ENCODE measurements at places on chromosomes 13 and 19.
A peak's percentile ranks its signal among the peaks of the same experiment; 100 is the strongest.

DNA sequence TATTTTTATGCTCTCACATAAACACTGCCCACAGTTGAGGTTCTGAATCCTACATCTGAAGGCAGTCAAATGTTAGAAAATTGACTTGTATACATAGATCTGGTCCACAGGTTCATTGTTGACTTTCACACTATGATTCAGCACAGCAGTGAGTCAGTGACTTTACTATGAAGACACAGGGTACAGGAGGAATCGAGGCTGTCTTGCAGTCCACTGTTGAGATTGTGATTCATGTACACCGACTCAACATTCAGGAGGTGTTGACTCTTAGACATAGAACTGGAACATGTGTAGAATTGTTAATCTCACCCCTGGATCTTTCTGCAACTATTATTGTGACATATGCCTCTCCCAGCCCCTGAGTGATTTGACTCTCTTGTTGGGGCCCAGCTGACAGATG is 74.3 kb upstream of the ZNF43 start:
- no peak for DNase-seq

- DNase-seq: no peak
These were observed 24.2 kb downstream of the RASA3 start for GRCh38 chr13:114108141-114108761.

DNA sequence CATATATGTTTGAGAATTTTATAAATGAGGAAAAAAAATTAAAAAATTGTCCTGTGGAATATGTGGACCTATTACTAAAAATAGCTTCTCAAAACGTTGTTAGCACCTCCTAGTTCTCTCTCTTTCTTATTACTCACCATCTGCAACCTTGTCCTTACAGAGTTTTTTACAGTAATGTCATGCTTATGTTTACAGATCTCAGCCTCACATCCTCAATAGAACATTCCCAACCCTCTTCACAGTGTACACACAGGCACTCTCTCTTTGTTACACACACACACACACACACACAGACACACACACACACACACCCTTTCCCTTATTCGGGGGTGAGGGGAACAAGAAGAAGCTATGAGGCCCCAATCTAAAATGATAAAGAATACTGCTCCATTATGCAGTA is 197.7 kb downstream of the SLITRK6 start:
- no peak for DNase-seq

DNA sequence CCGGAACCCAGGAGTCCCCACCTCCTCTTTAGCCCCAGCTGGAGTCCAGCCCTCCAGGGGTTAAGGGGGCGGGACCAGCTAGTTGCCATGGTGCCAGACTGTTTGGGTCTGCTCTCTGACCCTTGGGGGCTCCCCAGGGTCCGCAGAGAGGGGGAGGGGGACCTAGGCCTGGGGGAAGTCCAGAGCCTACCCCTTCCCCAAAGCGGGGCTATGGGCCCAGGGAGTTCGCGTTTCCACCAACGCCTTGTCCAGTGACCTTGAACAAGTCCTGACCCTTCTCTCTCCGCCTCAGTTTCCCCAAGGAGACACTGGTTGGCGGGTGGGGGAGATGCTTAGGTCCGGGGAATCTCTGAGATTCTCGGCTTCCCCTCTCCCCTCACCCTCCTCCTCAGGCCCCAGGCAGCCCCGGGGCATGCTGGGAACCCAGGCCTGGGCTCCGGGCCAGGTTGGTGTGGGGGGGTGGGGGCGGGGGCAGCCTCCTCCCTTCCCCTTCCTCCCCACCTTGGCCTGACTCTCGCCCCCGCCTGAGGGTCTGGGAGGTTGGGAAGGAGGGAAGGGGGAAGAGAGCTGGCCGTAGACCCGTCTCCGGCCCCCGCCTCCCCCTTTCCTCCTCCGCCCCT is 2.6 kb upstream of the SPACA6 start:
- peak; percentile 60 for DNase-seq

DNA sequence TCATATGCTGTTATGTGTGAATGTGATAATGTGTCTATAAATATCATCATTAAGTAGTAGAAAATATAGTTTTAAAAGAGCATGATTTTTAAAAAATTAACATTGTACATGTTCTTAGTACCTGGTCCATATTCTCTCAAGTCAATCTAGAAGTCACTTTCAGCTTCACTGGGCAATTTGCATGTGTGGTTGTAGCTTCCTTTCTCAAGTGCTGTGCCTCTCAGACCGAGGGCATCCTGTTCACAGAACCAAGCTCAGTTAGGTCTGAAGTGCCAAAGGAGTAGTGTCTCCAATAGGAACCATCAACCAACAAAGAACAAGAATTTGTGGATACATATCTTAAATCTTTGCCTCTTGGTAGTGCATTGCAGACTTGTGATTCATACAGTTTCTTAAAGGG is 541.8 kb upstream of the SLC10A2 start:
- no peak for DNase-seq

DNA sequence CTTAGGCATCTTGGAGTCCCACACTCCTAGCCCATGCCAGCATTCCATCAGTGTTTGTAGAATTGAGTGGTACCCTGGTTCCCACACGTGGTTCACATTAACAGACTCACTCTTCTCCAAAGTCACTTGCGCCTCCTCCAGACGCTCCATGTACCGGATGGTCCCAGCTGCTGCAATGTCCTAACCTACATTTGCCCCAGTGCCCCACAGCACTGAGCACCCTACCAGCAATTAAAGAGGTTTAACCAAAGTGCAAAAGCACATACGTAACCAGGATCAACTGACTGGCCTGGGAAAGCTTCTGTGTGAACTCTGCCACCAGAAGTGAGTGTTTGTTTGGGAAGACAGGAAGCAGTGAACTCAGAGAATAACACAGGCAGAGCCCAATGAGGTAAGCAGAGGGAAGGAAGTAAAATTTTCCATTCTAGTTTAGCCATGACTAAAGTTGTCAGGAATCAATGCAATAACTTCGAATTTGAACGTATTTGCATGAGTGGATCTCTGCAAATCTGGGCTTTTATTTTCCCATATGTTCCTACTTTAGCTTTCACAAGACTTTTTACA is 7.3 kb upstream of the MEDAG start:
- DNase-seq: no peak

GRCh38 chr13:77521595-77522367 is 13.7 kb upstream of the SCEL start:
- DNase-seq: no peak

DNA sequence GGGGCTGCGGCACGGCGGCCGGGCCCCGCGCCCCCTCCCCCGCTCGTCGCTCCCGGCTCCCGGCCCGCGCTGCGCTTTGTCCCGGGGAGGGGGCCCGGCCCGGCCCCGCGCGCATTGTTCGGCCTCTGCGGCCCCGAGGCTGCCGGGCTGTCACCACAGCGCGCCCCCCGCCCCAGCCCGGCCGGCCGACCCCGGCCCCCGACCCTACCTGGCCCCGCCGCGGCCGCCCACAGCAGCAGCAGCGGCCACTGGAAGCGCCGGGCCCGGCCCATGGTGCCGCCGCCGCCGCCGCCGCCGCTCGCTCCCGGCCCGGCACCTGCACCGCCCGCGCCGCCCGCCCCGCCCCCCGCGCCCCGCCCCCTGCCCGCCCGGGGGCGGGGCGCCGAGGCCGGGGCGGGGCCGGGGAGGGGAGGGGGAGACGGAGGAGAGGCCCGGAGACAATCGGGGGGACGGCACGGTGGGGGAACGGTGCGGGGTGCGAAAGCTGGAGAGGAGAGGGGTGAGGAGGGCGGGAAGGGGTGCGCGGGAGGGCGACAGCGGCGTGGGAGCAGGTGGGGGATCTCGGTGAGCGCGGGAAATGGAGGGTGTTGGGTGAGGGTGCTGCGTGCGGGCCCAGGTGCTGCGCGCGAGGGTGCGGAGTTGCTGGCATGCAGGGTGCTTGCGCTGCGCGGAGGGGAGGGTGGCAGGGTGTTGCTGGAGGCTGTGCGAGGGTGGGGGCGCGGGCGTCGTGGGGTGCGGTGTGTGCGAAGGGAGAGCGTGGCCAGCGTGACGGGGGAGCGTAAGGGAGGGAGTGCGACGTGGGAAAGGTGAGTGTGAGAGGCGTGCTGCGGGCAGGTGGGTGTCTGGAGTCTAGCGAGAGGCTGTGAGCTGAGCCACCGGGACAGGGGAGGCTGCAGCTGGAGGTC is at the start of gene CADM4:
TSS of gene CADM4 (minus strand) at position 332 of the 905 bp plus-strand sequence. CDS start at position 272, 60 bp downstream.
- DNase-seq: peak; percentile 31

- DNase-seq: no peak
These were observed 34.4 kb downstream of the PEPD start for GRCh38 chr19:33486936-33487811.

DNA sequence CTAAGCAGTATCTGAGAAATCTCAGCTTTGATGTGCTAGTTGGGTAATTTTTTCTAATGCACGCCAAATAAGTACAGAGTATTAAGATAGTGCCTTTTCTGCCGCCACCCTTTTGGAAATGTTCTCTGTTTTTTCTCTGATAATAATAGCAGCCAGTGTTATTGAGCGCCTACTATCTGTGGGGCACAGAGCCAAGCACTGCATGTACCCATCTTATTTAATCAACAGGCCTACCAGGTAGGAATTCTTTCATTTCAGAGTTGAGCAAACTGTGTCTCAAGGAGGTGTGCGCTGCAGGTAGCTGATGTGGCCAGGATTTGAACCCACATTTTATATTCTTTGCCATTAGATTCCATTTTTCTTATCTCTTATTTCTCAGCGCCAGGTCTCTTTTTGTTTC is 1.4 kb downstream of the EPN1 start:
- no peak for DNase-seq

DNA sequence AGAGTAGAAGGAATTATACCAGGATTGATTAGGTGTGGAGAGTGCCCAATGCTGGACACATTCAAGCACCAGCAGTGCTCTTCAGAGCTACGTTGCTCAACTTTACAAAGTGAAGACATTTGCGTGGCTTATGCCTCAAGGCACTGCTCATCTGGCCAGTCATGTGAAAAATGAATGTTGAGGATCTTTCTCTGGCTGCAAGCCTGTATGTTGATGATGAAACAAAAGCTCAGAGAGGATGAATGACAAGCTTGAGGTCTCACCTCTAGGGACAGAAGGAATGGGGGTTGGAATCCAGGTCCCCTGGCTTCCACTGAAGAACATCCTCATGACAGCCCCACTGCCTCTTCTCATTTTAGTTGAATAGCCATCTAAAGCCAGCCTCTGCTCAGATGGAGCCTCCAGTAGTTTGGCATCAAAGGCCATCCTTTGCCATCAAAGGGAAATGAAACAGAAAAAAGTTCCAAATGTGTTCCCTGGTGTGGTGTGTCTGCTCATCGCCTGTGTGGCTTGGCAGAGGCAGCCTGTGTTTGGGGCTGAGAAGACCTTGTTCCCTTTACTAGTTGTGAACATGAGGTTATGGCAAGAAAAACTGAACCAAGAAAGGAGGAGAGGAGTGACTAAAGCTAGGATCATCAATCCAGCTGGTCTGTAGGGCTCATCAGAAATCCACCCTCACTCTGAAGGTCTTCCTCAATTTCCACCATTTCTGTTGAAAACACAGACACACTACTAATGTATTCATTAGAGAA is 114.0 kb upstream of the KL start:
- no peak for DNase-seq

- no peak for DNase-seq
These were observed 43.8 kb downstream of the DCT start for GRCh38 chr13:94435604-94436226.

DNA sequence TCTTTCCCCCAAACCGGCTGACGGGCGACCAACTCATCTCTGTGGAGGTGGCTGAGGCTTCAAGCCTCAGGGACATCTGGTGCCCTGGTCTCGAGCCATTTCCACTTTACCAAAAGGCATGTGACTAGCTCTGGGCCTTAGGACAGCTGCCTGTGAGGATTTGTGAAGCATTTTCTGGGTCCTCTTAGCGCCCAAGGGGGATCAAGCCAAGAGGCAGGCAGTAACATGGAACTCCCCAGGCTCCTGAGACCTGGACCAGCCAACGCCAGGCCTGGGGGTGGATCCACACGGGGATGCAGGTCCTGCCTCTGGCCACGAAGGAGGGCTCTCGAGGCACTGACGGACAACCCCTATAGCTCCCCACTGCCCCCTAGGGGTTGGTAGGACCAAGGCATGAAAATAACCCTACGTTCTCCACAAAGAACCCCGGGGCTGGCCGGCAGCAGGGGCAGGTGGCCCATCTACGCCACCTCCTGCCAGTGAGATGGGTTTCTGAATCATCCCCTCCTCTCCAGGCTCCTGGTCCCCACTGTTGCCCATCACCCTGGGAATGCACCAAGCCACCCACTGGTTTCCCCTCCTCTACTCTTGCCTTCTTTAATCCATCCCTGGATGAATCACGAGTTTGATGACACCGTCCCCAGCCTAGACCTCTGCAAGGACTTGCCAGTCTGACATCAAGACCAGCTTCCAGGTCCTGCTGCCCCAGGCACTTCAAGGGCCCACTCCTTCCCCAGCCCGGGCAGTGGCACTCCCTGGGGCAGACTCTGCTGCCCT is 7.0 kb upstream of the MYDGF start:
- no peak for DNase-seq

GRCh38 chr19:46192992-46193650 is 36.4 kb upstream of the IGFL1 start:
- no peak for DNase-seq

GRCh38 chr19:6590827-6591319 is at the start of gene CD70:
CD70 (minus strand) TSS chr19:6591150; CDS start chr19:6591002, 148 bp downstream.
- DNase-seq: peak; percentile 19

DNA sequence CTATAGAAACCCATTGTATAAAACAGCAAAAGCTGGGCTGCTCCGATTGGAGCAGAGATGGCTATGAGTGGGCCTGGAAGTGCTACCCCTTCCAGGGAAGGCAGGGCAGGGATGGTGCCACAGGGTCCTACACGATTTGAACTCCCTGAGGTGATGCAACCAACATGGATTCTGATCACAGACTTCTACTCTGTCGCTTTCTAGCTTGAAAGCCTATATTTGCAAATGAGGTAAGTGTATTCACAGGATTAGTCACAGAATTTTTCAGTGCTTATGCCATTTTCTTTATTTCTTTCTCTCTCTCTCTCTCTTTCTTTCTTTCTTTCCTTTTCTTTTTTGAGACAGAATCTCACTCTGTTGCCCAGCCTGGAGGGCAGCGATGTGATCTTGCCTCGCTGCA is 179.0 kb downstream of the SPRY2 start:
- DNase-seq: no peak

DNA sequence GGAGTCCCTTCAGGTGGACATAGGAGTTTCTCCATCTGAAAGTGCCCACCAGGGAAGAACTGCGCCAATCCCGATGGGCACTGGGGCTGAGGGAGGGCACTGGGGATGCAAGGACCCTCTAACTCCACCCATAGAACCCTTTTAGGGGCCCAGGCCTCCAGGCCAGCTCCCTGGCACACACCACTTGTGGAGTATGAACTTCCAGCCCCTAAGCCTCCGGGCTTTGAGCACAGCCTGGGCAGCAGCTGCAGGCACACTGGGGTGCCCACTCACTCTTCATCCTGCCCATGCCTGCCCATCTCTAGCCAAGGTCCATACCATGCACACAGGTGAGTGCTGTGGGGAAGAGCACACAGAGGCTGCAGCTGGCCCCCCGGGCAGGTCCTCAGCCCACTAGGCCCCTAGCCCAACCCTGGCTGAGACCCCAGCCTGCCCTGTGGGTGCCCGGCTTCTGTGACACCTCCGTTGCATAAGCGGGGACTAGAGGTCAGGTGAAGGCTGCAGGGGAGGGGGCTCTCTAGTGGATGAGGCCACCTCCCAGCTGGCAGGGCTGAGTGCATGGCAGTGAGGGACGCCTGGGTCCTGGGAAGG is 14.6 kb upstream of the SLC7A10 start:
- DNase-seq: no peak

- no peak for DNase-seq
These were observed 490.8 kb downstream of the FOXO1 start for GRCh38 chr13:40175639-40176038.

Measured in effector CD4-positive, alpha-beta T cell (primary cell).